Endothelial cell (in vitro differentiated cells): ENCODE measurements at places on chromosomes 4 and X. TPM values are rescaled to one million over a fixed set of nuclear protein-coding genes. Genes with fewer than 3 reads are reported as not detected.

- DNase-seq: no peak
These were observed 231.2 kb downstream of the GPAT3 start for GRCh38 chr4:83767067-83767466.

GRCh38 chr4:111174331-111174730 lies 551.5 kb upstream of the PITX2 start:
- no peak for DNase-seq

Gene GRIA2
- 0.13 TPM for total RNA-seq

- DNase-seq: no peak
These were observed 263.2 kb upstream of the ITM2A start for GRCh38 chrX:79630033-79631009.

GRCh38 chrX:24498181-24498580 lies 33.1 kb downstream of the PDK3 start:
- peak; percentile 11 for DNase-seq

Gene ZBED1
- 40.2 TPM for total RNA-seq

- DNase-seq: no peak
These were observed 33.1 kb upstream of the ZNF41 start for GRCh38 chrX:47515941-47516665.

Gene C4orf54
- total RNA-seq: not detected

Gene CYLC1
- not detected for total RNA-seq

GRCh38 chr4:158211222-158211621 lies 936 bp downstream of the TMEM144 start:
- DNase-seq: no peak

- no peak for DNase-seq
These were observed 35.5 kb downstream of the MSN start for GRCh38 chrX:65702956-65703355.

Gene ZFP92
- 0.49 TPM for total RNA-seq

Gene ZCCHC18
- total RNA-seq: 3.6 TPM

DNA sequence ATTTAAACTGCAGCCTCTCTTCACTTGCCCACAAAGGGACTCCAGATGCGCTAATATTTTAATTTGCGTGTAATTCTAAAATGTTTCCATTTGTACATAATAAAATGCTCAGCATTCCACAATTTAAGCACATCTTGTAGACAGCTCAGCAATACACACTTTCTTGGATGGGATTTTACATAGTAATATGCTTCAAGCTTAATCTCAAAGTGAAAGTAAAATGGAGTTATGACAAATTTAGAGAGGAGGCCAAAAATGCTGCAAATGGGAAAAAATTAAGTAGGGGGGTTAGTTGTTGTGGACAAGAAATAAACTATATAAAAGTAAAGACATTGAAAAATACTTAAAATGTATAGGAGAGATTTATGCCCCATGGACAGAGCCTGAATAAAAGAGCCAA lies 149.1 kb downstream of the FBXO8 start:
- DNase-seq: no peak

Gene SSX4
- not detected for total RNA-seq

DNA sequence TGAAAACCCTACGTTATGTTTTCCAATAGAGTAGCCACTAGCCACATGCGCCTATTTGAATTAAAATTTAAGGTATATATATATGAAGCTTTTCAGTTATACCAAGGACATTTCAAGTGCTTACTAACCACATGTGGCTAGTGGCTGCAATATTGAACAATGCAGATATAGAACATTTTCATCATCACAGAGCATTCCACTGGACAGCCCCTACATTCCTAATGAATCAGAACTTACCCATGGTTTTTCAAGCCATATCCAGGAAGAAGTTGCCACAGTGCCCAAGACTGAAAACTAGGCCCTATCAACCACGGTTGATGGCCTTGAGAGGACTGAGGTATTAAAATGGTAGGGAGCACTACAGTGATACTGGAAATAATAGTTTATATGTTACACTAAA lies 29.7 kb downstream of the NEK1 start:
- no peak for DNase-seq

DNA sequence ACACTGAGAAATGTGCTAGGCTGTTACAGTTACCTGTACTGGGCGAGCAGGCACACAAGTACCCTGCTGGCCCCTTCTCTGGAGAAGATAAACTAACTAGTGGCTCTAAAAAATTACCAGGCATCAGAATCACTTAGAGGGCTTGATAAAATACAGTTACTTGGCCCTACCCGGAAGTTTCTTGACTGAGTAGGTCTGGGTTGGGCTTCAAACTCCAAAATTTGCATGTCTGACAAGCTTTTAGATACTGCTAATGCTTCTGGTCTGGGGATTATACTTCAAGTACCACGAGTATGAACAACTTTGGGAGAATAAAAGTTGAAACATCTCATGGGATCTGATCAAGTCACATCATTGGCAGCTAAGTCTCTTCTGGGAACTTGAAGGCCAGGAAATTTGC lies 30.8 kb downstream of the CEP135 start:
- no peak for DNase-seq

Gene GPR119
- not detected for total RNA-seq

DNA sequence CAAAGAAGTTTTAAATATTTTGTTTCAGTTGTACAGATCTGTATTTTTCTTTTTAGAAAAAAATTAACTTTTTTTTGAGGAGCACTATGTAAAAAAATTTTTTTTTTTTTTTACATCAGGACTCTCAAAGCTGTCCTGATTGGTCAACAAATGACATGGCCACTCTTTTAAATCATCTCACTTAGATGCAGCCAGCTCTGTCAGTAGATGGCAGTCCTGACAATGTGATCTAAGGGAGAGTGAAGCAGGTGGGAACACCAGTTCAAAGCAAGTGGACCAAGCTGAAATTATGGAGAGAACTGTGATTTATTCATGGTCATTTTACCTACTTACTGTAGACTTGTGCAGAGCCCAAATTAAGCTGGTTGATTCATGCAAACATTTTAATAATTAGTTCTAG lies 174.7 kb upstream of the GPRIN3 start:
- no peak for DNase-seq

Gene SOD3
- 1.6 TPM for total RNA-seq

- DNase-seq: no peak
These were observed 65.7 kb upstream of the NDST3 start for GRCh38 chr4:117968606-117969005.

Gene LEF1
- 15.9 TPM for total RNA-seq

Gene TXK
- 0.36 TPM for total RNA-seq

- DNase-seq: peak; percentile 19
These were observed 9.5 kb downstream of the RBPJ start for GRCh38 chr4:26330186-26330787.

Gene EREG
- not detected for total RNA-seq

DNA sequence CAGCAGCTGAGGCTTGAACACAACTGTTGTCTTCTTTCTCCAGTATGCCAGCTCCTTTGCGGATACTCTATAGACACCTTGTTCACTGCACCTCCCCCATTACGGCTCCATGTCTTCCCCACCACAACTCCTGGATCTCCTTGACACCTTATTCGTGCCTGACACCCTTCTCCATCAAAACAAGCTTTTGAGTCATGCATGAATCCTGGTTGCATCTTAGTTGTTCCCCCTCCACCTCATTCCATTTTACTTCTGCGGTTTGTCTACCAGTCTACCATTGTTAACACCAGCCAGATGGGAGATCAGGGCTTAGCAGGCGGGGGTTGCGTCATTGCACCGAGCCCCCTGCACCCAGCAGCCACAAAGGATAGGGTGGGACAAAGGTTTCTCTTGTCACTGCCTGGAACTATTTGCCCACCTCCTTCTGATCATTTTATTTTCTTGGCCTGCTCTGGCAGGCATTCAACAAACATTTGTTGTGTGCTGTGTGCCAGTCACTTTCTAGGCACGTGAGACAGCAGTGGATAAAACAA lies 2.0 kb upstream of the CDK16 start:
- no peak for DNase-seq

Gene MAB21L2
- not detected for total RNA-seq

Gene MAGEA4
- total RNA-seq: 0.23 TPM

DNA sequence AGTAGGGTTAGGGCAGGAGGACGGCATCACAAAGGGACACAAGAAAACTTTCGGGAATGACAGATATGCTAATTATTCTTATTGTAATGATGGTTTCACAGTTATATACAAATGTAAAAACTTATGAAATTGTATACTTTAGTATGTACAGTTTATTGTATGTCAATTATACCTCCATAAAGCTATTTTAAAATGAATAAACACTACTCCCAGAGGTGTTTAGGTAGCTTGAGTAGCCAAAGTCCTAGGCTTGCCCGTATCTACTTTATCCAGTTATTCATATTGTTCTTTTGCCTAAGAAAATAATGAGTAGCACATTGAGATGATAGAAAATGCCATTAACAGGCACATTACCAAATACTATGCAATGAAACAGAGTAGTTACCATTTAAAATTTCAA lies 43.0 kb downstream of the RPS6KA6 start:
- DNase-seq: no peak

DNA sequence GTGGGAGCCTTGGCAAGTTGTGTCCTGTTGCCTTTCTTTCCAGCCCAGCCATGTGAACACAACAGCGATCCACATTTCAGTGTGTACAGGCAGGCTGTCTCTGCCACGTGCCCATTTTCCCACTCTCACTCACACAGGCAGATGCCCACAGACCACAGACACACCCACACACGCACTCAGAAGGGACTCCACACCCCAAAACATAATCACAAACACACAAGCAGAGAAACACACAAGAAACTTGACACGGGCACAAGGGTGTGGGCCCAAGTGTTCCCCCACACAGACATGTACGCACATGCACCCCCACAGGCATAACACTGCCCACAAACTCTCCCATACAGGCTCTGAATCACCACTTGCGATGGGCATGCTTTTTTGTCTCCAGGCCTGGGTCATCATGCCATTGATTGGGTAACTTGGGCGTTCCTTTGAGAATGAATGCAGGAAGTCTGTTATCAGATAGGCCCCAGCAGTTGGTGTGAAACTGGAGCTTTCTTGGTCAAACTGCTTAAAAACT lies 84.3 kb downstream of the NBDY start:
- DNase-seq: no peak

- no peak for DNase-seq
These were observed 11.5 kb upstream of the PCDH10 start for GRCh38 chr4:133137571-133137970.

- no peak for DNase-seq
These were observed 167.8 kb downstream of the RAB28 start for GRCh38 chr4:13316354-13316753.

GRCh38 chr4:75948822-75949444 lies 8.1 kb upstream of the NAAA start:
- DNase-seq: no peak

- no peak for DNase-seq
These were observed 19.0 kb downstream of the FAM47E start for GRCh38 chr4:76270244-76271175.

Gene ARX
- total RNA-seq: not detected

DNA sequence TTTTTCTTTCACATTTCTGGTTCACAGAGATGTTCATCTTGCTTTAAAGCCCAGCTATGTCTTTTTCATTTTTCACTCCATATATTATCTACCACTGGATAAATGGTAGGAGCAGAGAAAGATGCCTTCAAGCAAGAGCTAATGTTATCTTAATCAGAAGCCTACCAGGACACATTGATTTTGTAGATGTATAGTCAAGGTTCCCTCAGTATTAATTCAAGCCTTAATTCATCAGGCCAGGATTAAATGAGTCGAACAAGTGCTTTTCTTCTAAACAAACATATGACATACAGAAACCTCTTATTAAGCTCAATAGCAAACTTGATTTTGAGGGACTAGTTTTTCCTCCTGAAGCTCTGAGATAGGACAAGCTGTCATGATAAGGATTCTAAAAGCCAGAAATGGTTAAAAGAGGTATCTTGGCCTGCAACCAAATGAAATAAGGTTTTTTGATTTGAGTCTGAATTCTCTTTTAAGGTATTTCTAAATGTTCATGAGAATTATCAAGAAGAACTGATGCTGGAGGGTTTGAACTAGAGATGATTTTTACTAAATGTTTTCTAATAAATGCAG lies 81.7 kb upstream of the FTHL17 start:
- DNase-seq: no peak

Gene TRIM61
- total RNA-seq: 1.8 TPM

Gene TTC29
- 52.7 TPM for total RNA-seq

- DNase-seq: no peak
These were observed 623.4 kb downstream of the SPRY1 start for GRCh38 chr4:124019749-124020549.

DNA sequence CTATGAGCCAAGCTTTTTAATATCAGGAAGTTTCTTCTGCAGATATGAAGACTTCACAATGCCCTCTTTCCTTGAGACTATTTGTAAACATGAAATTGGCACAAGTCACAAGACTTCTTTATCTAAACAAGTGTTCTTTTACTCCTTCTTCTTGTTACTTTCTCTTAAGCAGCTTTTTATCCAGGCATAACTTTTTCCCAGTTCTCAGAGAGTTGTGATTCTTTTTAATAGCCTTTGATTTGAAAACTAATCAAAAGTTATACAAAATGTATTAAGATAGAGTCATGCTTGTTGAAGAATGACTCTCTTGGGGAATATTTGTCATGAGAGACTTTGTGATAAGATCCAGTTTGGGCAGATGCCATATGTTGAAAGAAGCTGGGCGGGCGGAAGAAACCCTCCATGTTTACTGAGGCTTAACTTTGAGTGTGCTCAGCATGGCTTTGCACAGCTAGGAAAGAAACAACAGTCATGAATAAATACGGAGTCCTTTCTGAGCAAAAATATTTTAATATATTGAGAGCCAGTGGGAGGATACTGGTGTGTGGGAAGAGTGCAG lies 39.3 kb downstream of the SYTL5 start:
- DNase-seq: no peak

- no peak for DNase-seq
These were observed 145.7 kb downstream of the RAPGEF2 start for GRCh38 chr4:159248384-159249178.

GRCh38 chrX:35023683-35024082 lies 81.1 kb downstream of the FAM47B start:
- DNase-seq: no peak

DNA sequence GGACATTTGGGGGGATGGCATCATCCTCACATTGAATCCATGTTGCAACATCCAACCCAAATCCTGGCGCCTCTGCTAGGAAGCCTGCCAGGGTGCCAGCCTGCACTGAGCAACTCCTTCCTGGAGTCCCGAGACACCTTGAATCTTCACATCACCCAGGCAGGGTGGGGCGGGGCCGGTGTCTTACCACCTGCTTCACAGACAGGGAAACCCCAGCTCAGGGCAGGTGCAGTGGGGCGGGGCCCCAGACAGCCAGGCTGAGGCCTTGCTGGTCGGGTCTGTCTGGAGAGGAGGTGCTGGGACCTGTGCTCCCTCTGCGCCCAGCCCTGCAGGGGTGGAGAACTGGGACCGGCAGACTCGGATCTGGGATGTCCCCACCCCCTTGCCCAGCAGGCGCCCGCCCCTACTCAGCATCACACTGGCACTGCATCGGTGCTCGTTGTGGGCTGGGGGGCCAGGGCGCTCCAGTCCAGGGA lies 31.5 kb upstream of the HTRA3 start:
- DNase-seq: no peak

DNA sequence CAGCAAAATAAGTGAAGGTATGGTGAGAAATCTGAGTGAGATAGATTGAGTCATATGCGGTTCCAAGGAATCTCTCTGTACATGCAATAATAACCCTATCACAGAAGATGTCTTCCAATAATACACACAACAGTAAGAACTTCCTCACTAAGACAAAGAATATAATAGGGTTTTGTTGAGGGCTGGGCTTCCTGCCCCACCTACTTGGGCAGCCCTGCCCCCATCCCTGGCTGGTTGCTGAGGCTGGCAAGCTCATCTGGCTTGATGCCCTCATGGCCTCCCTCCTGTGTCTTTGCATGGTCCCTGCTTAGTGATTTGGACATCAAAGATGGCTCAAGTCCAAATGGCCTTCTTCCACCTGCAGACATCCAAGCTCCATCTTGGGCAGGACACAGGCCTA lies 2.7 kb downstream of the GEMIN8 start:
- no peak for DNase-seq

- no peak for DNase-seq
These were observed 29.0 kb downstream of the DDX60L start for GRCh38 chr4:168451331-168451730.

Gene CTAG1B
- total RNA-seq: not detected
